ENCODE measurements at places on chromosomes 3 and 15.

DNA sequence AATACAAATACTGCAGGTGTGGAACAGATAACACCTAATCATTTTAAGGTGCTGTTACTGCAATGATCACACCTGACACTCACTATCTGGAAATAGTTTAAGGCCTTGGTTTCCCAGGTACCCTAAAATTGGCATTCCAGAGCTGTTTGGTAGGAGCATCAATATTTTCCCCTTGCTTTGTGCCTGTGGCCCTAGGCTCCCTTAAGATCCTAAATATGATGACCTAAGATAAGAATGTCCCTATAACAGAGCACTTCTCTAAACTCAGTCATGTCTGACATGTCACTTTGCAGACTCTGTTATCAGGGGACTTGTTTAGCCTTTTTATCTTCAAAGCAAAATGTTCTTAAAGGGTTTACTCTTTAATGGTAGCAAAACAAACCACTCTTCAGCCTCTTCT is 115.9 kb upstream of the STRIT1 start:
- DNase-seq = no peak

DNA sequence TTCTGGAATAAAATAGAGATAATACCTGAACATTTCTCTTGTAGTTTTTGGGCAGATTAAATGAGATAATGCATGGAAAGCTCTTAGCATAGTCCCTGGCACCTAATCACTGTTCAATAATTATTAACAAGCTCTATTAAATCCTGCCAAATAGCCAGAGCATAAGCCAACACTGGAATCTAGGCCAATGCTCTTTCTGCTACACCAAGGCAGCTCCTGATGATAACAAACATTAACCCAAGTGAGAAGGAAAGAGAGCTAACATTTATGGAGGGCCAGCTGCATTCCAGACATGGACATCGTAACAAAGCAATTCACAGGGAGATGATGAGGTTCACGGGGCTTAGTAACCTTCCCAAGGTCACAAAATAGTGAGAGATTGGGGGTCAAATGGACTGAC is 23.3 kb downstream of the LARP6 start:
- DNase-seq = no peak

DNA sequence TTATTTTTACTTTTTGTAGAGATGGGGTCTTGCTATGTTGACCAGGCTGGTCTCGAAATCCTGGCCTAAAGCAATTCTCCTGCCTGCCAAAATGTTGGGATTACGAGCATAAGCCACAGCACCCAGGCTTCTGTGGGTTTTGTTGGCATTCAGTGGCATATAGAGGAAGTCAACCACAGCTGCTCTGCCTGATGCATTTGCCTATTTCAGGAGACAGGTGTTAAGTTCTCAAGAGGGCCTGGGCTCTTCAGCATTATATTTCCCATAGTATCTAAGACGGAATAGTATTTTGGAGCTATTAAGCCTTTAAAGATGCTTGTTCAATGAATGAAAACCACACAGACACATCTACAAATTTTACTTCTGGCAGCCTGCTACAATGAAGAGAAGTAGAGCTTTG is 73.5 kb upstream of the CSPG5 start:
- DNase-seq = no peak

DNA sequence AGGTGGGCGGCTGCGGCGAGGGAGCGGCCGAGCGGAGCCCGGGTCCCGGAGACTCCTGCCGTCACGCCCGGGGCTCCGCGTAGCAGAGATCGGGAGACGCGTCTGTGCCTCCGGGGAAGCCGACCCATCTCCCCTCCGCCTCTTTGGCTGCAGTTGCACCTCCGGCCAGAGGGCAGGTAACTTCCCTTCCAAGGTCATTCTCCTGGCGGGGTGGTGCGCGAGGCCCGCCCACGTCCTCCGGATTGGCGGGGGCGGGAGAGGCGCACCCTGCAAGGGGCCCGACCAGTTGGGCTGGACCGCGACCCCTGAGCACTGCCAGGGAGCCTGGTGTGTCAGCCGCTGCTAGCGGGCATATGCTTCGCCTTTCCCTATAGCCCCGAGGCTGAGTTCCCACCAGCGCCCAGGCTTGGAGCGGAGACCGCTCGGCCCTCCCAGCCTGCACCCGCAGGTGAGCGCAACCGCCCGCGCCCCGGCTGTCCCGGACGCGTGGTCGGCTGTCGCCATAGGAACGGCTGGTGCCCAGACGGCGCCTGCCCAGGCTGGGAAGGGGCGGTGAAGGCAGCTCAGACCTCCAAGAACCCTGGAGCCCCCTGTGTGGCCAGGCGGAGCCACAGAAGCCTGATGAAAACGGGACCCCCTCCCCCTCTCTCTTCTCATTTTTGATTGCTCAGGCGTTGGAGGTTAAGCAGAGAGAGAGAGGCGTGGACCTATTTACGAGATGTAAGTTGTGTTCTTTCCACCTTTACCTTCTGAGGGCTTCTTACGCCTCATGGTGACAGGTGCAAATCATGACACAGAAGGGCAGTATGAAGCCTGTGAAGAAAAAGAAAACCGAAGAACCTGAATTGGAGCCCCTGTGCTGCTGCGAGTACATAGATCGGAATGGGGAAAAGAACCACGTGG is 453 bp downstream of the ZDHHC23 start:
- no peak for DNase-seq

DNA sequence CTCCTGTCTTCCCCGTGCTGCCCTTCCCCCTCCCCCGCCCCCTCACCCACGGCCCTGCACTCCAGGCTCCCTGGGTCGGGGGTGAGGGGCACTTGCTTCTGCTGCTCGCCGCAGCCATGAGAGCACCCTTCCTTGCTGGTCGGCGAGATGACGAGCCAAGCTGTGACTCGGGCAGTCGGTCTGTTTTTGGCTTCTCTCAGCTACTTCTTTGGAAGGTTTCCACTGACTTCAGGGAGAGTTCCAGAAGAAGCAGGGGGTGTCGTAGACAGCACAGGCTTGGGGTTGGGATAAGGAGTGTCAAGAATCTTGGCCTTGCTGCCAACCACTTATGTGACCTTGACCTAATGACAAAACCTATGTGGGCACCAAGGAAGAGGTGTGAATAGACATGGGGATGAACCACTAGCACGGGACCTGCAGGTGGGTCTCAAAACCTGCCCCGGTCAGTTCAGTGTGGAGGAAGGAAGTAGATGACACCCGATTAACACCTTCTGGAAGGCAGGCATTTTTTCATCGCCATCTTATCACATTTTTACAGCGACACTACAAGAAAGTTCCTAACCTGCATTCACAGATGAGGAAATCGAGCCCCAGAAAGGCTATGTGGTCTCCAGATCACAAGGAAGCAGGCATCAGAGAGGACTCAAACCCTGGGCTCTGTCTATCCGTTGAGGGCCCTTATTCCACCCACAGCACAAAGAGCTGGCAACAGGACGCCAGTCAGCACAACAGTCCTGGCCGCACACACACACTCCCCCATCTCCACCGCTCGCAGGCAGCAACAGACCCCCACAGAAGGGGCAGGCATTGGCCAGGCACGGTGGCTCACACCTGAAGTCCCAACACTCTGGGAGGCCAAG is 120.9 kb downstream of the LIPC start:
- peak; percentile 6 for DNase-seq

DNA sequence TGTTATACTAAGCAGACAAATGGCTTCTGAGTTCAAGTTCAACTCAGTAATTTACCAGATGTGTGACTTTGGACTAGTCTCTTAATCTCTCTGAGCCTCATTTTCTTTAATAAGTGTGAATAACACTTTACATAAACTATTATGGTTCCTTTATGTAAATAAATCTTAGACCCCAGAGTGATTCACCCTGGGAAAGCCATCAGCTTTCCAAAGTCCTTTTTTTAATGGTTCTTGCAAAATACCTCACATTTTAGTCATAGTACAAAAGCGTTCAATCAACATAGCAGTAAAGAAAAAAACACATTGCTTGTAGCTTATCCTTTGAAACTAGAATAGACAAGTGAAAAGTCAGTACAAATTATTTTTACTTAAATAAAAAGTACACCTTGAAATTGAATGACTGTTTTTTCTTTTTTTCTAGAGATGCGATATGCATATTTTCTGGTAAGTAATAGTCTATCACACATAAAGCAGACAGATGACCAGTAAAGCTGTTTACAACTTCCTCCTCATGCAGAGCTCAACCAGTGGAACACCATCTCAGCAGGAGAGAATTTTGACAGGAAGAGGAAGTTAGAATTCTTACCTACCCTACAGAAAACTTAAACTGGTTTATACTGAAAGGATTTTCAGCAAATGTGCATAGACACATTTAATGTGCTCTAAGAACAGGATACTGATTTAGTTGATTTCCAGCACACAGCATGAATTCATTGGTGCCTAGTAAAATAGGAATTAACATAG is 123.0 kb upstream of the AGBL1 start:
- no peak for DNase-seq

- DNase-seq = no peak
Observed at GRCh38 chr15:85646538-85647091, 148.1 kb downstream of the KLHL25 start.

- DNase-seq = no peak
Observed at GRCh38 chr15:54962637-54963036, 234.1 kb downstream of the RSL24D1 start.

GRCh38 chr3:143977341-143978262 is 6.0 kb downstream of the DIPK2A start:
- no peak for DNase-seq

DNA sequence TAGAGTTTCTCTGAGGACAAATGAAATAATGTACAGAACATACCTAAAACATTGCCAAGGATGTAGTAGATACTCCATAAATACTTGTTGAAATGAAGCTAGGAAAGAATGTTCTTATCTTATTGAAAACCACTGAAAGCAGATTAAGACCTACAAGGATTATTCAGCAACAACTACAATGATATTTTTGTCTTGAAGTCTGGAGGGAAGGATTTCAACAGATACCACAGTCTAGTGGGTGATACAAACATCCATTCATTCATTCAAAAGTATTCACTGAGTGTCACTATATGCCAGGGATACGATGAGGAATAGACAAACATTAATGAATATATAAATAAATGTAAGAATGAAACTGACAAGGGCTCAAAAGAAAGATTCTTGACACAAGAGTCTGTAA is 74.7 kb upstream of the THBS1 start:
- DNase-seq = no peak

DNA sequence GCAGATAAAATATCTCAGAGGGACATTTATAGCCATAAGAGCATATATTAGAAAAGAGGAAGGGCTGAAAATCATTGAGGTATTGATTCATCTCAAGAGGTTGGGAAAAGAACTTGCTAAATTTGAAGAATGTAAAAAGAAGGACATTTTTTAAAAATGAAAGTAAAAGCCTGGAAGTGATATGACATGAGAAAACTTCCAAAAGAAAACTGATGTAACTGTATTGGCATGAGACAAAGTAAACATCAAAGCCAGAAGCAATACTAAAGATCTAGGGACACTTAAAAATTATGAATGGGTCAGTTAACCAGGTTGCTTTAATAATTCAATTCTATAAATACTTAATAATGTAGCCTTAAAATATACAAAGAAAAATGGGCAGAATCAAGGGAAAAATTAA is 31.9 kb downstream of the CEP63 start:
- DNase-seq = no peak

DNA sequence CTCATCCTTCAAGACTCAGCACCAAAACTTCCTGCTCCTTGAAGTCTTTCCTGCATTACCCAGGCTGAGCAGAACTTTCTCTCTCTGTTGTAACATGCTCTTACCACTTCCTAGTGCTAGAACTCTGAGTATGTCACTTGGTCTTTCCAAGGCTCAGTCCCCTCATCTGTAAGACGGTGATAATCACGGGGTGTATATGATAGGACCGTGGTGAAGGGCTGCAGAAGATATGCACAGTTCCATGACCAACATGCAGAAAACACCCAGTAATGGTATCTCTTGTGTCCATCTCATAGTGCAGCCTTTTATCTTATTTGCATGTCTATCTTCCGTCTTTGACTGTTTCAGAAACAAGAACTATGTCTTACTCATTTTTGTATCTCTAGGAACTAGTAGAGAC is 154.5 kb downstream of the ZNF621 start:
- no peak for DNase-seq

- no peak for DNase-seq
Observed at GRCh38 chr3:196633555-196634151, 5.8 kb upstream of the NRROS start.
